ENCODE measurements at places on chromosomes 11 and 22.

GRCh38 chr11:133787379-133788141 is 57.8 kb downstream of the SPATA19 start:
- peak; percentile 49 for DNase-seq

- no peak for DNase-seq
Observed at GRCh38 chr11:2390725-2391151, 9.8 kb upstream of the TSSC4 start.

DNA sequence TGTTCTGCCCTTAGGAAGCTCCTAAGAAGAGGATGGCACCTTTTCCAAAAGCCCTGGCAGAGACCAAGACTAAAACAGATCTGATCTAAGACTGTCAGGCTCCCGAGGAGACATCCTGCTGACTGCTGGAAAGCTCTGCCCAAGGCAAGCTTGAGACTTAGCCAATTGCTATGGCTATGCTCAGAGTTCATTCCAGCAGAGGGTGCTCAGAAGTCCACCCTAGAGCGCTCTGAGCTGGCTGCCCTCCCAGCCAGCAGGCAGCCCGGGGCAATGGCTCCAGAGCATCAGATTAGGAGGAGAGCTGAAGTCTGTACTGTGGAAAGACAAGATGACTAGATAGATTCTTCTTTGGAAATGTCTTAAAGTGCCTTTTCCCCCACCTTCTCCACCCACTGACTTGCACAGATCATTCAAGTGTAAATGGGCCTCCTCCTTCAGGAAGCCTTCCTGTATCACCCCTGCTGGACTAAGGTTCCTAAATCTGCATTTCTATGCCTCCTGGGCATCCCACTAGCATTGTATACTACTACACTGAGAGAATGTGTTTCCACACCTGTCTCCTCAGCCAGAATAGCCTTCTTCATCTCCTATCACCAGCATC is 23.4 kb downstream of the LRRC55 start:
- DNase-seq: no peak

GRCh38 chr11:120060512-120060911 is 77.4 kb downstream of the TRIM29 start:
- DNase-seq: peak; percentile 29

GRCh38 chr11:63896071-63896470 is 20.9 kb downstream of the RCOR2 start:
- no peak for DNase-seq

GRCh38 chr11:97764605-97765004 is 1256.1 kb upstream of the CNTN5 start:
- peak; percentile 69 for DNase-seq

DNA sequence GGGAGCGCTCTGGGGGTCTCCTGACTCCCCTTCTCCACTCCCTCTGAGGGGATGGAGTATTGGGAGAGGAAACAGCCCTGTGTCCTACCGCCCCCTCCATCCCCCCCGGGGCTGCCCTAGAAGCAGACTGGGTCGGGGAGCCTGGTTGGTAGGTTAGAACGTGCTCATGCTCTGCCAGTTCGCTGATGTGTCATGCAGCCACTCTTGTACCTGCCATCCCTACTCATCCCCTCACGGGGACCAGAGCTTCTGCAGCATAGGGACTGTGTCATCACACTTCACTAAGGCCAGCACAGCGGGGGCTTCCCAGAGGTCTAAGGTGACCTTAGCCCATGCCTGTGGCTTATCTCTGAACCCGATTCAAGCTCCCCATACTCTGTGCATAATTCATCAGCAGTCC is 4.7 kb downstream of the KCNJ1 start:
- DNase-seq: no peak

- no peak for DNase-seq
Observed at GRCh38 chr11:2927851-2928604, 1.2 kb downstream of the PHLDA2 start.

DNA sequence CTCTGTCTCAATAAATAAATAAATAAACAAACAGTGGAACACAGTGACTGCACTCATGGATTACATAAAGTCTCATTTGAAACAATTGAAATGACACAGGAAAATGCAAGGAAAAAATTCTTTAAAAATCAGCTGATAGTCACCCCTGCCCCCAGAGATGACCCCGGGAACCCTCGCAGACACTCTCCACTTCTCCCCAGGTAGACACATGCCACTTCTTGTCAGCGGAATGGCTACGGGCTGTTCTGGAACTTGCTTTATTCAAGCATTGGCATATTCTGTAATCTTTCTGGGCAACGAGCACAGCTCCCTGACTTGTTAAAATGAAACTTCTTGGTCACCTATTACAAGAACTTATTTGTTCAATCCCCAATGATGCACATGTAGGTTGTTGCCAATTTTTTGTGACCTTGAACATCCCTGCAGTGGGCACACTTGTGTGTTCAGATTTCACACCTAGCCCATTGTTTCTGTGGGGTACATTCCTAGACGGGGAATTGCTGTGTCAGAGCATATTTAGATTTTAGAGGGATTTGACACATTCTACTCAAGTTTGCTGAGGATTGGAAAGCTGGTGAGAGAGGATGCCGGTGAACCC is 32.8 kb downstream of the MYEOV start:
- no peak for DNase-seq

DNA sequence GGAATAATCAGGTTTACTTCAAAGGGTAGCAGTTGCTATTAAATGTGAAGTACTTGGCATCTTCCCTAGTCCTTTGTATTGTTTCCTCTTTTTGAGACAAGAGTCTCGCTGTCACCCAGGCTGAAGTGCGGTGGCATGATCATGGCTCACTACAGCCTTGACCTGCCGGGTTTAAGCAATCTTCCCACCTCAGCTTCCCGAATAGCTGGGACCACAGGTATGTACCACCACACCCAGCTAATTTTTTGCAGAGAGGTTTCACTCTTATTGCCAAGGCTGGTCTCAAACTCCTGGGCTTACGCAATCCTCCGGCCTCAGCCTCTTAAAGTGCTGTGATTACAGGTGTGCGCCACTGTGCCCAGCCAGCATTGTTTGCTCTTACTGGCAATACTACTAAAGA is 36.2 kb upstream of the RAPSN start:
- DNase-seq: no peak

Measured in brain (organoid and tissue), 16 donors.